ENCODE measurements at places on chromosomes 3 and 15.

DNA sequence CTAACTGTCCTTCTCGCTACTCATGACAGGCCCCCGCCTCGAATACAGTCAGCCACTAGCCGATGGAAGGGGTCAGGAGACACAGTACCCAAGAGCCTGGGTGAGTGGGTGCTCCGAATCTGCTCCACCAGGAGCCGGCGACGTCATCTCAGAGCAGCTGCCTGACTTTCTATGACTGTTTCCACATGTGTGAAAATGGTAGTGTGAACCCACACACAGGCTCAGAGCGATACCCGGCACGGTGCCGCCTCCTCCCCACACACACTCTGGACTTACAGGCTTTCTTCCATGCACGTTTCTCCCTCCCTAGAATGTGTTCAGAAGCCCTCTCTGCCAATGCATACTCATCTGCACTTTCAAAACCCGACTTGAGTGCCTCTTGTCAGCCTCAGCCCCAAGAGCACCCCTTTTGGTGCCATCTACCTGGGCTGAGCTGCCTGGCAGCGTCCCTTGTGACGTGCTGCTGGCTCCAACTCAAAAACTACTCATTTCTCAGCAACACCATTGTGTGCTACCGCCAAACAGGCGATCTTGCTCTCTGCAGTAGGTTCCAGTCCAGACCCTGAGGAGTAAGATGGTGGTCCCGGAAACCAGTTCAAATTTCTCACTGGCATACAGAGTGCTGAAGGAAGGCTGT is 29.7 kb downstream of the VGLL4 start:
- H3K27me3 ChIP-seq, result no peaks in the 10 kb centered on the region
- H3K36me3 ChIP-seq, result no peaks in the 10 kb centered on the region
- no peak overlapping the region for H3K4me3 ChIP-seq

GRCh38 chr3:197362081-197362480 is 63.7 kb upstream of the DLG1 start:
- H3K27ac ChIP-seq, result no peak overlapping the region
- no peaks in the 10 kb centered on the region for H3K27me3 ChIP-seq
- no peak for DNase-seq
- peaks cover 7% of the 10 kb centered on the region for H3K4me1 ChIP-seq
- no peaks in the 10 kb centered on the region for H3K36me3 ChIP-seq

DNA sequence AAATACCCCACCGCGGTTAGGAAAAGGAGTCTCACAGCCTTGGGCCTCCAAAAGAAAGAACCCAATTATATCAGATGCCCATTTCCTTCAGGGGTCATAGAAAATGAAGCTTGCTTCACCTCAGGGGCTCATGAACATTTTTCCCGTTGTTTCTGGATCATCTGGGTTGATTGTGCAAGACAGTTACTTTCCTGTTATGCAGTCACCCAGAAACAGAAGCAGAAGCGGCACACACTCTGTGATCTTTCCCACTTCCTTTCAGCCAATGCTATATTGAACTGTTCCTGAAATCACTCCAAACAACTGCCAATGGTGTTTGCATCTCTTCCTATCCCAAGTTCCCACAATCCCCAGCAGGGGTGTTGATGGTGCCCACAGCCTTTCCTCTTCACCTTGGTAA is 295.6 kb upstream of the RASGRP1 start:
- H3K4me3 ChIP-seq, result no peak overlapping the region
- no peak overlapping the region for H3K27ac ChIP-seq

- no peaks in the 10 kb centered on the region for H3K36me3 ChIP-seq
- H3K27ac ChIP-seq, result no peak overlapping the region
- no peak overlapping the region for H3K4me3 ChIP-seq
- DNase-seq, result no peak
Observed at GRCh38 chr3:169750665-169751064, 14.2 kb downstream of the TERC start.

GRCh38 chr3:34183611-34184340 is 385.3 kb downstream of the PDCD6IP start:
- DNase-seq, result no peak
- no peaks in the 10 kb centered on the region for H3K27me3 ChIP-seq
- no peak overlapping the region for H3K27ac ChIP-seq
- no peaks in the 10 kb centered on the region for H3K36me3 ChIP-seq
- H3K4me1 ChIP-seq, result no peaks in the 10 kb centered on the region

GRCh38 chr3:138479438-138479863 is 45.0 kb downstream of the ESYT3 start:
- H3K4me3 ChIP-seq, result no peak overlapping the region
- no peaks in the 10 kb centered on the region for H3K36me3 ChIP-seq
- H3K4me1 ChIP-seq, result no peaks in the 10 kb centered on the region
- no peak for DNase-seq
- H3K27me3 ChIP-seq, result no peaks in the 10 kb centered on the region
- no peak overlapping the region for H3K27ac ChIP-seq

DNA sequence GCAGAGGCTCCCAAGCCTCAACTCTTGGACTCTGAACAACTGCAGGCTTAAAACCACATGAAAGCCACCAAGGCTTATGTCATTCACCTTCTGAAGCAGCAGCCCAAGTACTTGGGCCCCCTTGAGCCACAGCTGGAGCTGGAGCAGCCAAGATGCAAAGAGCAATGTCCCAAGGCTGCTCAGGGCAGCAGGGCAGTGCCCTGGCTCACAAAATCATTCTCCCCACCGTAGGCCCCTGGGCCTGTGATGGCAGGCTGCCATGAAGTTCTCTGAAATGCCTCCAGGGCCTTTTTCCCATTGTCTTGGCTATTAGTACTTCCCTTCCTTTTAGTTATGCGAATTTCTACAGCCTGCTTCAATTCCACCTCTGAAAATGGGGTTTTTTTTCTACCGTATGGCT is 83.4 kb downstream of the DCLK3 start:
- no peak for DNase-seq
- H3K4me3 ChIP-seq, result no peak overlapping the region
- no peaks in the 10 kb centered on the region for H3K36me3 ChIP-seq
- no peak overlapping the region for H3K27ac ChIP-seq
- no peaks in the 10 kb centered on the region for H3K4me1 ChIP-seq
- H3K27me3 ChIP-seq, result no peaks in the 10 kb centered on the region

DNA sequence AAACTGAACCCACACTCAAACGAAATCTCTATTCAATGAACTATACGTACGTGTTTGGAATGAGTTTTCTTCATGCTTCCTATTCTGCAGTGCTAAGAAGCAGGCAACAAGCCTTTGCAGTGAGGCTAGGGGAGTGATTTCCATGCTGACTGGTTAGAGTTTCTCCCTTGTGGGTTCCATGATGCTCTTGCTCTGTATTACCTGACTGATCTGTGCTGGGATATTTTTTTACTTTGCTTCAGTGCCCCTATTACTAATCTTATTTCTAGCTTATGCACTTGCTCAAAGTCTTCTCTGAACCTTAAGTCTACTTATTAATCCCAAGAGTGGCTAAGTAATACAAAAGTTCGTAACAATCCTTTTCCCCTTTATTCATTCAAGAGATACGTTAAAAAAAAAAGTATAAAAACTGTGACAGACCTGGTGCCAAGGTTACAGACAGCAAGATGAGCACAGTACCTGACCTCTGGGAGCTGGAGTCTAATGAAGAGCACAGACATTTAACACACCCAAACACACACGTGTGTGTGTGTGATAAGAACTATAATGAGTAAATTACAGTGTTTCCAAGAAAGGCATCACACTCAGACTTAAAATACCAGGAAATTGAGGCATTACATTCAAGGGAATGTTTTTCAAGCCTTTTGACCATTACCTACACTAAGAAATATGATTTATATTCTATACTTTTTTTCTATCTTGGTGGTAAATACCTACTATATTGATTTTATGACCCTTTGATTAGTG is 50.5 kb upstream of the FBN1 start:
- no peaks in the 10 kb centered on the region for H3K36me3 ChIP-seq
- no peak overlapping the region for H3K27ac ChIP-seq
- no peaks in the 10 kb centered on the region for H3K4me1 ChIP-seq
- DNase-seq, result no peak
- no peak overlapping the region for H3K4me3 ChIP-seq

GRCh38 chr3:161474139-161474538 is 22.5 kb upstream of the OTOL1 start:
- no peaks in the 10 kb centered on the region for H3K4me1 ChIP-seq
- H3K4me3 ChIP-seq, result no peak overlapping the region
- no peak overlapping the region for H3K27ac ChIP-seq
- no peak for DNase-seq

GRCh38 chr15:43508991-43509659 is 8.3 kb upstream of the MAP1A start:
- H3K4me1 ChIP-seq, result peaks cover 31% of the 10 kb centered on the region
- no peaks in the 10 kb centered on the region for H3K36me3 ChIP-seq
- DNase-seq, result peak; percentile 59

GRCh38 chr3:194736896-194737600 is 51.4 kb downstream of the FAM43A start:
- no peak overlapping the region for H3K27ac ChIP-seq
- no peaks in the 10 kb centered on the region for H3K36me3 ChIP-seq
- H3K27me3 ChIP-seq, result no peaks in the 10 kb centered on the region
- no peak for DNase-seq
- no peak overlapping the region for H3K4me3 ChIP-seq

DNA sequence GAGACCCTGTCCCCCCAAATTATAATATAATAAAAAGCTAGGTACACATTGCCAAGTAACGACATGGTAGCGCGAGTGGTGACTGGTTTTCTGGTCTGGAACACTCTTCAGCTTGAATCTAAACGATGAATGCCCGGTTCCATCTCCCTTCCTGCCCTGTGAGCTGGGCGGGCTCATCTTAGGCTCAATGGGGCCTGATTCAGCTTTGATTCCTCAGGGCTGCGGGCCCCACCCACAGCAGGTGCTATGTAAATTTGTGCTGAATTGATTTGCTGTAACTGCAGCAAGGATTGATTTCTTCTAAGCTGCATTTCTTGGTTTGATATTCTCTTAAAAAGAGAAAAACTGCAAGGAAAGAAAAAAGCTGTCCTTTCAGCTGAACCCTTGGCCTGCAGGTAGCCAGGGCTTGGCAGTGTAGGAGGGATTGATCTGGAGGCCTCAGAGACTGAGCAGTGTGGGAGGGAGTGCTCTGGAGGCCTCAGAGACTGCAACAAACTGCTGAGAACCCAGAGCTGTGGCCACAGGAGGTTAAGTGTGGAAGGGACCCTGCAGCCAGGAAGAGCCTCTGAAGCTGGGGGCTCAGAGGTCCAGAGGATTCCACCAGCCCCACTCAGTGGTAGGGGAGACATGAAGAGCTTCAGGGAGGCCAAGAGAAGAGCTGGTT is 231.6 kb downstream of the XXYLT1 start:
- H3K36me3 ChIP-seq, result no peaks in the 10 kb centered on the region
- H3K27me3 ChIP-seq, result no peaks in the 10 kb centered on the region
- H3K4me3 ChIP-seq, result no peak overlapping the region
- H3K4me1 ChIP-seq, result no peaks in the 10 kb centered on the region
- DNase-seq, result no peak

DNA sequence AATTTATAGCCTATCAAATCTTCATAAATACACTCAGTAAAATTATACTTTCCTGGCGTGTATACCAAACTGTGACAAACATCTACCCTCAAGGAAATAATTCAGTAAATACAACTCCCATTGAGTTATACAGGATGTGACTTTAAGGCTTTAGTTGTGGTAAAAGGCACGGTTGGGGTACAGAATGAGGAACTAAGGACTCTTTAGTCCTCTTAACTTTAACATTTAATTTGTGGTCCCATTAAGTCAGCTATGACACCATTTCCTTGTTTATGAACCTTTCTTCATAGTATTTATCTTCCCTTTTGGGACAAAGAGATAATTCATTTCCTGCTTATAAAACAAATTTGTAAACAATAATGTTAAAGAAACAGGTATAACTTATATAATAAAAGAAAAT is 30.2 kb downstream of the IFT80 start:
- peaks cover 4% of the 10 kb centered on the region for H3K36me3 ChIP-seq
- no peak overlapping the region for H3K4me3 ChIP-seq
- H3K27ac ChIP-seq, result no peak overlapping the region
- no peaks in the 10 kb centered on the region for H3K4me1 ChIP-seq

DNA sequence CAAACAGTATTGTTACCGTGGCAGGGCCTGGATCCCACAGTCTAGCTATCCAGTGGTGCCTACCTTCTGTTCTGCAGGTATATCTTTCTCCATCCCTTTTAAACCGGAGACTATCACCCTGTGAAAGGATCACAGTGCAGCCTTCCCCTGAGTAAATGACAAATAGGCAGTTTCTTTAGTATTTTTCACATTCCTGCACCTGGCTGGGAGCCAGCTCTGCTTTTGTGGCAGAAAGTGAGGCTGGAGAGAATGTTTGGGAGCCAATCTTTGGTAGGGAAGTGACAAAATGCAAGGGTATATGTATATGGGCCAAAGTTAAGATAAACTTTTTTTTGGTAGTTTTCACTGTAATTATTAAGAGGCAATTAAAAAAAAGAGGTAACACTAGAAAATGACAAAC is 54.8 kb downstream of the ARHGEF26 start:
- H3K4me3 ChIP-seq, result no peak overlapping the region
- H3K27me3 ChIP-seq, result no peaks in the 10 kb centered on the region
- H3K36me3 ChIP-seq, result no peaks in the 10 kb centered on the region
- H3K27ac ChIP-seq, result no peak overlapping the region

- H3K4me1 ChIP-seq, result no peaks in the 10 kb centered on the region
- no peak overlapping the region for H3K4me3 ChIP-seq
- no peaks in the 10 kb centered on the region for H3K36me3 ChIP-seq
- no peak for DNase-seq
Observed at GRCh38 chr15:101136381-101137268, 115.2 kb downstream of the CHSY1 start.

GRCh38 chr3:195240939-195241338 is 30.0 kb downstream of the XXYLT1 start:
- no peaks in the 10 kb centered on the region for H3K36me3 ChIP-seq
- no peaks in the 10 kb centered on the region for H3K27me3 ChIP-seq
- peaks cover 43% of the 10 kb centered on the region for H3K4me1 ChIP-seq
- peak overlapping the region; percentile 35 for H3K27ac ChIP-seq
- peak; percentile 36 for DNase-seq

DNA sequence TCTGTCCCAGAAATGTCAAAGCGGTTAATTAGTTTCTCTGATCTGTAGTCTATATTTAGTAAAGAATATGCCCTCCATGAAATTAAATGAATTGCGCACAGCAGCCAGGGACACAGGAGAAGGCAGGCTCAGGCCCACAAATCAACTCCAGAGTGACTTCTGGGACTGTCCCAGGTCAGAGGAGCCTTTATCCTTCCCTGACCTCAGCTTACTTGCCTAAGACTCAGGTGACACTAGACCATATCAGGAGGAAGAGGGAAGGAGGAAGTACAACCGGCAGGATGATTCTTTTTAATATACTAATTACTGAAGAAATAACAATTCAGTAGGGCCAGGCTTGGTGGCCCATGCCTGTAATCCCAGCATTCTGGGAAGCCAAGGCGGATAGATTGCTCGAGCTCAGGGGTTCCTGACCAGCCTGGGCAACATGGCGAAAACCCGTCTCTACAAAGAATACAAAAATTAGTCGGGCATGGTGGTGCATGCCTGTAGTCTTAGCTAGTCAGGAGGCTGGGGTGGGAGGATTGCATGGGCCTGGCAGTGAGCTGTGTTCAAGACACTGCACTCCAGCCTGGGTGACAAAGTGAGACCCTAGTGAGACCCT is 1.8 kb upstream of the GPR15 start:
- no peak for DNase-seq
- H3K4me1 ChIP-seq, result no peaks in the 10 kb centered on the region
- no peaks in the 10 kb centered on the region for H3K27me3 ChIP-seq
- H3K27ac ChIP-seq, result no peak overlapping the region
- no peaks in the 10 kb centered on the region for H3K36me3 ChIP-seq
- H3K4me3 ChIP-seq, result no peak overlapping the region
